ENCODE measurements at places on chromosomes 7 and 10.
A peak's percentile ranks its signal among the peaks of the same experiment; 100 is the strongest.

DNA sequence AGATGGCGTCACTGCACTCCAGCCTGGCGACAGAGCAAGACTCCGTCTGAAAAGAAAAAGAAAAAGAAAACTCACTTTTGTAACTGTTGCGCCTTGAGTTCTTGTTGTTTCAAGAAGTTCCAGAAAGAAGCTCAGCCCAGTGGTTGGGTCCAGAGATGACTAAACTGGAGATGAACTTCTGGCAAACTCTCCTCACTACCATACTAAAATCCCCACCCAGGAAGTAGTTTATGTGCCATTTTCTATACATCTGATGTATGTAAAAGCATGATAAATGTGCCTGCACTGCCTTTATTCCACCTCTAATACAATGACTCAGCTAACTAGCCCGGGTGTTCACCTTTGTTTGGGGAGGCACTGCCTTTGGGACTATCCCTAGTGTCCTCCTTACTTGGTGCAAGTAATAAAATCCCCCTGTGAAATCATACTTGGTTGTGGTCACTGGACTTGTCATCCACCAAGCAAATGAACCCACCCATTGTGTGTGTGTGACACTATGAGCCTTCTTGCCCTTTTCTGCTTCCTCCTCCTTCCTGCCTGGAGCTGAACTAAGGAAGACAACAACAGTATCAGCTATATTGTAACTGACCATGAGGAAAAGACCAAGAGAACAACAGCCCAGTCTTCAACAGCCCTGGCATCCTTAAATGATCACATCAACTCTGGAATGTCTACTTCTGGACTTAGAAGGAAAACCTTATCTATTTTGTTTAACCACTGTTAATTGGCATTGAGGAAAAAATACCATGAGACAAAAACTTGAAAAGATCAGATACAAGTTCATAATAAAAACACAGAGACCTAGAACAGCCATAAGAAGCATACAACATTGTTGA is 33.6 kb downstream of the JMJD1C start:
- peak; percentile 28 for DNase-seq

DNA sequence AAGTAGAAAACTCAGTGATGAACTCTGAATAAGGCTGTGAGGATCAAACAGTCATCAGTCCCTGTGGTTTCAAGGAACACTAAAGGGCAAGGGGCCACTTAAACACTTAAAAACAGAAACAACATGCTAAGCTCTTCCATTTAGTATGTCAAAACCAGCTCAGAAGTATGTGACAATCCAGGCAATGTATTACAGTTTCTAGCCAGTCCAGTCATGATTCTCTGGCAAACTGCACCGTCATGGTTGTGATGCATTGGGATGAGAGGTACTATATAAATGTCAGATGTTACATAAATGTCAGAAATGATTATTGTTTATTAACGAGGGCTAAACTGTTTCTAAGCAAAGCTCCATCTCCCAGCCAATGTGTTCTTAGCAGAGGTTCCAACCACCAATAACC is 4.7 kb upstream of the CREB5 start:
- peak; percentile 32 for DNase-seq

GRCh38 chr10:11424456-11425295 is 186.8 kb downstream of the USP6NL start:
- peak; percentile 45 for DNase-seq

- DNase-seq: no peak
Observed at GRCh38 chr10:128850647-128851046, 616.4 kb upstream of the MGMT start.

DNA sequence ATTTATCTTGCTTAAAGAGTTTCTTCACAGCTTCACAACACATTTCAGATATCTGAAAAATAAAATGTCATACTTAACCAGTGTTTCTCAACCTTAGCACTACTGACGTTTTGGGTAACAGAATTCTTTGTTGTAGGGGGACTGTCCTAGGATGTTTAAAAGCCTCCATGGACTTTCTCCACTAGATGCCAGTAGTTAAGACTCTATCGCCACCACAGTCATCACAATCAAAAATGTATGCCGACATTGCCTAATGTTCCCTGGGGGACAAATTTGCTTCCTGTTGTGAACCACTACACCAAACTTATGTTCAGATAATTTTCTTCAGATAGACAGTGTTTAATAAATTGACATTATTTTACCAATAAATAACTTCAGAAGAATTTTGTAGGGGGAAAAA is 13.4 kb downstream of the NOC3L start:
- DNase-seq: no peak

DNA sequence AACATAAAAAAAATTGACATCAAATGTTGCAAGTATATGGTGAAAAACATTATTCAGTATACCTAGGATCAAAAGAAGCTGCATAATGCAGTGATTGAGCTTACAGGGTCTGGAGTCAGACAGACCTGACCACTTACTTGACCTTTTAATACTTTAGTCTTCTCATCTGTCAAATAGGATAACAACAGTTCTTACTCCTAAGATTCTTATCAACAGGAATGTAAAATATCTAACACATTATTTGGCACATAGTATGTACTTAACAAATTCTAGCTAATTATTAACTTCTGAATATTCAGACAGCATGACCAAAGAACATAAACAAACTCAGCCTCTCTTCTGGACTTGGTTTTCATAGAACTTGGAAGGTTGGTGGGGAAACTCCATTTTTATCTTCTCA is 45.6 kb upstream of the PIP4K2A start:
- no peak for DNase-seq

DNA sequence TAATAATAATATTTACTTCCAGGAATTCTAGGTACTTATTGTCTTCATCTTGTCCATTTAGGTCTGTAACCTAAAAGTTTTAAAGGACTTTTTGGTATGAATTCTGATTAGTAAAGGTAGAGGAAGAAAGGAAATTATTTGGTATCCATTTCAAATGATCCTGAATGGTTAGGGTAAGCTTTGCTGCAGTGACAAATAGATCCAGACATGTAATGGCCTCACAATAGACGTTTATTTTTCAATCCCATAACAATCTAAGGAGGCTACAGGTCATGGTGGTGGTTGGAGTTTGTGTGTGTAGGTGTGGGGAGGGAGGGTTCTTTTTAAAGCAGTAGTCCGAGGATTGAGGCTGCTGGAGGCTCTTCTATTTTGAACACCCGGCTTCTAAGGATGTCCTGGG is 5.3 kb downstream of the FBH1 start:
- DNase-seq: no peak

DNA sequence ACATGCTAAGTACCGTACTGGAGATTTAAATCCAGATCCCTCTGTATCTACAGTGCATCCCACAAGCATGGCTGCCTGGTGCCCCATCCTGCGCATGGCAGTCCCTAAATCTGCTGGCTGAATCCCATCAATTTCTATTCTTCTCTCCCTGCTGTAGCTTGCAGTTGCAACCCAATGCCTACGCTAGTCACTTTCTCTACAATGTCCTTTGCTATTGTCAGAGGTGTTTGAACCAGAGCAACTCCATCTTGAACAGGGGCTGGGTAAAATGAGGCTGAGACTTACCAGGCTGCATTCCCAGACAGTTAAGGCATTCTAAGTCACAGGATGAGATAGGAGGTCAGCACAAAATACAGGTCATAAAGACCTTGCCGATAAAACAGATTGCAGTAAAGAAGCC is 461.2 kb downstream of the PLXNA4 start:
- no peak for DNase-seq

- DNase-seq: no peak
Observed at GRCh38 chr10:48517911-48518811, 86.7 kb downstream of the ARHGAP22 start.

GRCh38 chr10:131184503-131184902 is 127.0 kb downstream of the TCERG1L start:
- DNase-seq: no peak

GRCh38 chr7:47428052-47428767 is 153.7 kb downstream of the TNS3 start:
- no peak for DNase-seq

- no peak for DNase-seq
Observed at GRCh38 chr7:33040803-33041516, 21.6 kb downstream of the NT5C3A start.

DNA sequence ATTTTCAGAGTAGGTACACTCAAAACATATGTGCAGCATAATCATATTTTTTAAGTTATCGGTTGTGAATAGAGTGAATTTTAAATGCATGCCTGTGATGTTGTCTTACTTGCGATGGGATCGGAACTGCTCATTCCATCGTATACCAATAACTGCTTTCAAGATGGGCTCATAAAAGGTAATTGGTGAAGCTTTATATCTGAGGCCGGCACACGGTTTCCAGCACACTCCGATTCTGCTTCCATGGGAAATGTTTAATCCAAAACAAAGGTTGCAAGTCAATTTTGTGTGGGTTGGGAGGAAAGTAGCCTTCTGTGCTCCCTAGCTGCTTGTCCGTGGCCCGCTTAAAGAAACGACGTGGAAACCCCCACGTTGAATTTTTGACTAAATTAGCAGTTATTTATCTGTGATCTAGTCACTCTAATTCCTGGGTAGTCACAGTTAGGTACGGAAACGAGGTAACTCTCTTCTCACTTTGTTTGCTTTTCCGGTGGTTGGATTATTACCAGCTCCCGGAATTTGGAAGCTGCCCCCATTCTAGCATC is 10.1 kb upstream of the CELF2 start:
- DNase-seq: no peak

DNA sequence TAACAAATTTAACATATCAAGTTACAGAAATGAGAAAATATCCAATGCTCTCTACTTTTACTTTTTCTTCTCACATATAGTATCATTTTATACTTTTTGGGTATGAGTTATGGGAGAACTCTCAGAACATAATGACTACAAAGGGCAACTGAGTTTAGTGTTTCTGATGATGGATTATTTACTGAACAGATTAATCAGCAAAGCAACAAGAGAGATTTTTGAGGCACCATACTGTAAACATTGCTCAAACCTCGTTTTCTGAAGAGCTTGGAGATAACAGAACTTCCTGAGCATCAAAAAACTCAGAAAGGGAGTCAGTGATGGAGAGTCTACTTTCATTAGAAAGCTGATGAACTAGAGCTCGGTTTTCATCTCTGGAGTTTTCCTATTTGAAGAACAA is 84.8 kb upstream of the GSDME start:
- no peak for DNase-seq

GRCh38 chr7:135731-136645 is 56.4 kb upstream of the FAM20C start:
- no peak for DNase-seq

- DNase-seq: no peak
Observed at GRCh38 chr10:74207691-74208480, 56.9 kb downstream of the ADK start.

DNA sequence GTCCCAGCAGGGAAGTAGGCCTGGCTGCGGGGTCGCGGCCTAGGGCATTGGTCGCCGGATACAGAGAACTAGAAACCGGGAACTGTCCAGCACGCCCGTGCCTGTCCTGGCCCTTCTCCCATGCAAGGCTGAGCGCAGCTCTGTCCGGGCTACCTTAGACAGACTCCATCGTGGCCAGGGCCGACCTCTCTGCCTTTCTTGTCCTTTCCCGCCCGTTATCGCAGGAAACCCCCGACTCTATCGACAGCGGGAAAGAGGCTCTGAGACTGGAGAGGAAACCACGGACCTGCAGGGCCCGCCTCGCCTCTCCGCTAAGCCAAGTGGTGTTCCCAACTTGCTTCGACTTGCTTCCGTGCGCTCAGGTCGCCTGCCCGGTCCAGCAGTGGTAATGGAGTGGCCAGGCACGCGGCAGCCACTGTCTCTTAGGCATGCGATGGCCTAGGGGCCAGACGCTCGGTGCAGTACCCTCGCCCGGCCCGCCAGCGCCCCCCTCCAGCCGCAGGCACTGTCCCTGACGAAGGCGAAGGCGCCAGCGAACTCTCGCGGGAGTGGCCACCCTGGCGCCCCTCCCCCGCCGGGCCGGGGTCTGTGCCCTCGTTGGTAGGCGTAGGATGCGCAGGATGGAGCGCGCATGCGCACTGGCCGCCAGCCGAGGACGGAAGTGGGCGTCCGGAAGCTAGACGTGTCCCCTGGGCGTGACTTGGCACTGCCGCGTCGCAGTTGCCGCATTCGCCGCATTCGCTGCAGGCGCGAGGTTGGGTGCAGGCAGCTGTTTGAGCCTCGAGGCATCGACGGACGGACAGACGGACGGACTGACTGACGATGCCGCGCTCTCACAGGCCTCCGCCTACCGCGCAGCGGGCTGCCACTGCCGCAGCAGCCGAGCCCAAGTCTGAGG is 54.4 kb downstream of the MCMBP start:
- peak; percentile 6 for DNase-seq

DNA sequence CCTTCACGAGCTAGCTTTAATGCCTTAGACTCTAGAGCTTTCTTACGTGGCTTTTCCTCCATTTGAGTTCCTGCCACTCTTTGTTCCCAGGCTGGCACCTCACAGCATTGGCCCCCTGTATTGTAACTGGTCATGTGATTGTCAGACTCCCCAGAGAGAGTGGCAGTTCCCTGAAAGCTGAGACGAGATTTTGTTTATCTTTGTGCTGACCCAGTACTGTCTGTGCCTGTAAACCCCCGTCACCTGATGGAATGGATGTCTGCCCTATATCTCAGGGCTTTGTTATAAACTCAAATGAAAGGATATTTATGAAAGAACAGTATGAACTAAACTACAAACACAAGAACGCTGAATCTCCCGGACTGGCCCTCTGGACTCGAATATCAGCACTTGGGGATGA is 13.0 kb downstream of the NOBOX start:
- DNase-seq: no peak

- no peak for DNase-seq
Observed at GRCh38 chr10:856416-857157, 74.9 kb downstream of the LARP4B start.

DNA sequence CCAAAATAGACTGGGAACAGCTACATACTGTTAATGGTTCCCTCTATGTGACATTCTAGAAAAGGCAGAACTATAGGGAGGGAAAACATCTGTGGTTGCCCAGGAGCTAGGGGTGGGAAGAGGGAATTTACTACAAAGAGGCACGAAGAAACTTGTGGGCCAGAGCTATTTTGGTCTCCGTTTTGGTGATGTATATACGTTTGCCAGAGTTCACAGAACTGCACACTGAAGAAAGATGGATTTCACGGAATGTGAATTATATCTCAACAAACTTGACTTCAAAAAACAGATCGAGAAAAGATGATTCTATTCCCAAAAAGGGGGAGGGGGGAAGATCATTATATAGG is 386 bp upstream of the AS3MT start:
- no peak for DNase-seq

DNA sequence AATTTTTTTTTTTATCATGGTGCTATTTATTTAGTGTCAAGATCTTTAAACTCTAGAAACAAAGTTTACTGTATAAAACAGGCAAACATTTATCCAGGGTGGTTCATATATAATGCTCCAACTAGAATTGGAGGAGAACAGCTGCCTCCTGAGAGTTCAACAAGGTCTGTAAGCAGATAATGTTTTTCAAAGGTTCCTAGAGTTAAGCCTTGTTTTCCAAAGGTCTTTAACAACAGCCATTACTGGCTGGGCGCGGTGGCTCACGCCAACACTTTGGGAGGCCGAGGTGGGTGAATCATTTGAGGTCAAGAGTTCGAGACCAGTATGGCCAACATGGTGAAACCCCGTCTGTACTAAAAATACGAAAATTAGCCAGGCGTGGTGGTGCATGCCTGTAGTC is 316.7 kb downstream of the CCDC3 start:
- DNase-seq: no peak

DNA sequence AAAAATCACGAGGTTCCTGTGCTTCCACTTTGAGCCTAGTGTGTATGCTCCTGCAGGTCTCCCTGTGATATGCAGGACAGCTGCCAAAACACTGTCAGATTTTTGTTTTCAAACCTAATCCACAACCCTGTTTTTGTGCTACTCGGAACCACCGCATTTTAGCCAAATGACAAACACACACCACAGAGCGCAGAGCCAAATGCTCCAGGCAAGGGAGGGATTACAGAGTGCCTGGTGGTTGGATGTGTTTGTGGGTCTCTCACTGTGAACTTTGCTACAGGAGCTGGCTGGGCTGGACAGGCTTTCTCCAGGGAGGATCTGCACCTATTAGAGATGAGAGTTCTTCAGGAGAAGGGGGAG is 5.7 kb upstream of the RBM28 start:
- DNase-seq: no peak

All from EL (cell line).